SW480 (cell line): ENCODE measurements at places on chromosomes 7 and 10.

DNA sequence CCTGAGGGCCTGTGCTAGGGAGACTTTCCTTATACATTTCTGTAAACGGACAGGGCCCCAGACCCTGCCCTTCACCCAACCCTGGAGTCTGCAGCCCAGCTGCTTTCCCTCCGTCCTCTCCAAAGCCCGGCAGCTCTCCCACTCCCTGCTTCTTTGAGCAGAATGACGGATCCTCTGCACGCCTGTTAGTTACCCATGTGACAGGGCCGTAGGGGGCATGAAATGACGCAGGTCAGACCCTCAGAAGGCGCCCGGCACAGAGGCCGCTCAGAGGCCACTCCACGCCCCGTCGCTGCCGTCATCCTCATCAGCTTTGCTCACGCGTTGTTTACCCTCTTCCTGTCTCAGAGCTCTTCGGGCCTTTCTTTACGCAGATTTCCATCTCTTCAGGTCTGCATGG is 60.2 kb upstream of the MKRN1 start:
- no peak for DNase-seq

DNA sequence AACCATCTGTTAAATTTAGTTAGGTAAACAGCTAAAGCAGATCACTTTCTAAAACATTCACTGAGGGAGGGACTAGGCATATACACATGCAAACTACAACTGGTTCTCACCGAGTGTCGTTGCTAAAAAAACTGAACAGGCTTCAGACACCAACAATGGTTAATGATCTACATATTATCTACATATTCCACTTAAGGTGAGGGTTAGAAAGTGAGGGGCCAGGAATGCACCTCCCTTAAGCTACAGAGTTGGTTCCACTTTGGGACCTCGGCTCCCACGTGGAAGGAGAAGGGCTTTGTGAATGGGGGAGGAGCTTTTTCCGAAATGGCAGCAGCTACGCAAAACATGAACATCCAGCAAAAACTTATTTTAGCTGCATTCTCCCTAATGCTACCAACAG is 5.8 kb downstream of the CTBP2 start:
- DNase-seq = no peak

GRCh38 chr10:93468461-93469213 is 13.5 kb downstream of the MYOF start:
- DNase-seq = peak; percentile 83

DNA sequence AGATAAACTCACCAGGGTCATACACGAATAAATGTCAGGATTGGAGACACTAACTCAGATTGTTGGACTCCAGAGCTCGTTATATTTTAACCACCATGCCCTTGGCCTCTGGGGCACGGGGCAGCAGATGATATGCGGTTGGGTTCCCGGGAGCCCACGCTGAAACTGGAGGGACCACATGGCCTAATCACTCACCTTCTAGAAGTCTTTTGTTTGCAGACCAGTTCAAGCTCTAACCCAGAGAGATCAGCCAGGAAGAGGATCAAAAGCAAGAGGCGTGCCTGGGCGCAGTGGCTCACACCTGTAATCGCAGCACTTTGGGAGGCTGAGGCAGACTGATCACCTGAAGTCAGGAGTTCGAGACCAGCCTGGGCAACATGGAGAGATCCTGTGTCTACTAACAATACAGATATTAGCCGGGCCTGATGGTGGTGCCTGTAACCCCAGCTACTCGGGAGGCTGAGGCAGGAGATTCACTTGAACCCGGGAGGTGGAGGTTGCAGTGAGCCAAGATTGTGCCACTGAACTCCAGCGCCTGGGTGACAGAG is 42.6 kb upstream of the ECHDC3 start:
- no peak for DNase-seq

DNA sequence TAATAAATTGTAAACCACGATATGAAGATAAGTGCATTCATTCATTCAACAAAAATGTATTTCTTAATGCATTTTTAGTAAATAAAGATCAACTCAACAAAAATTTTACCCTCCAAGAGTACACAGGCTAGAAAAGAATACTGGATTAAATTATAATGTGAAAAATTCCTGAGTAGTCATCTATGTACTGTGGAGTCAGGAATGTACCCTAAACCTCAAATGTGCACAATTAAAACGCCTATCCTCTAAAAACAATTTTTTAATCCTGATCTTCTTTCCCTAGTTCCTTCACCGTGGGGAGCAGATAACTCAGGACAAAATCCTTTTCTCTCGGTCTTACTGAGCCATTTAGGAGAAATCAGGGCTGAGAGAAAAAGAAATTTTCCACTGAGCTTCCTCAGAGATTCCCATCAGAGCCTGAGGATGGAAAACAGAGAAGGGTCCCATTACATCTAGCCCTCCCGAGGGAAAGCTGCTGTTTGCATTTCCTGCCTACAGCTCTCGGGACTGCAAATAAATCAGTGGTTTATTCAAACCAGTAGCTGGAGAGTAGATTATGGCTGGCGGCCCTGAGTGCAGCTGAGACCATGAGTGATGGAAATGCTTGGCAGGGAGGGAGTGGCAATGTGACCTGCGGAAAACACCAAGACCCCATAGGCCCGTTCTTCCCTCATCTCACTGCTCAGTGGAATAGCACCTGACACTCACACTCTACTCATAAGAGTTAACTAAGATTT is 7.4 kb downstream of the TAS2R40 start:
- no peak for DNase-seq

DNA sequence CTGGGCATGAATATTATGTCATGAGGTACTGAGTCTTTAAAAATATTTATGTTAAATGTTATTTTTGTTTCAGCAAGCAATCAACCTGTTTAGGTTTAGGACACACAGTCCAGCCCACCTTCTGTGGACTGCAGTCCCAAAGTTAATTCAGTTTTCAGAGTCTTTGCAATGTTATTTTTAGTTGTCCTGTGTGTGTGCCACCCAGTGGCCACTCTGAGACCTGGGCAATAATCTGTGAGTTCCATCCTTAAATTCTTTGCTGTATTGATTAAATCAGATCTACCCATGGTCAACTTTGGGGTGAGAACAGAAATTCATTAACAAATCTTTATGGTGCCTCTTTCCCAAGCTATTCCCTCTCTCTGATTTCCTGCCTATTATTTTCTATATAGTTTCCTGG is 415.1 kb downstream of the CCSER2 start:
- no peak for DNase-seq

GRCh38 chr10:86654411-86655172 is at the start of gene OPN4:
Gene OPN4, plus strand, starts transcription at chr10:86654547. Its CDS starts 237 bp downstream, at chr10:86654784.
- peak; percentile 64 for DNase-seq

GRCh38 chr10:84469470-84469869 is 141.1 kb downstream of the CCSER2 start:
- DNase-seq = no peak

DNA sequence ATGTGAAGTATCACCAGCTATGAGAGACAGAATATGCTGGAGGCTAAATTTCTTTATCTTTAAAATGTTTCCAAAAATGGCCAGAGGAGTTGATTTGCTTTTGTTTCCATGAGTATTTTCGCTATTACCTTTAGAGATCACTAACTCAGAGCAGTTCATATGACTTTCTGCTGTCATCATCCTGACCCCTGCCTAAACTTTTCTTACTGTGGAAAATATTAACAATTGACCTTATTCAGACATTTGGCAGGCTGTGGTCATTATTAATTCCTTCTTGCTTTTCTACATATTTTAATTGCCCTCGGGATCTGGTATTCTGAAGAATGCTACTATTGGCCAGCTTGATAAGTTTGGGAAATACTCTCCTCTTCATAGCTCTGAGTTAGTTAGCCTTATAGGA is 156.5 kb downstream of the EXOC4 start:
- no peak for DNase-seq

GRCh38 chr10:32271617-32272016 is 75.3 kb downstream of the EPC1 start:
- DNase-seq = no peak

- DNase-seq = no peak
Observed at GRCh38 chr10:86632009-86632800, 22.1 kb upstream of the OPN4 start.

DNA sequence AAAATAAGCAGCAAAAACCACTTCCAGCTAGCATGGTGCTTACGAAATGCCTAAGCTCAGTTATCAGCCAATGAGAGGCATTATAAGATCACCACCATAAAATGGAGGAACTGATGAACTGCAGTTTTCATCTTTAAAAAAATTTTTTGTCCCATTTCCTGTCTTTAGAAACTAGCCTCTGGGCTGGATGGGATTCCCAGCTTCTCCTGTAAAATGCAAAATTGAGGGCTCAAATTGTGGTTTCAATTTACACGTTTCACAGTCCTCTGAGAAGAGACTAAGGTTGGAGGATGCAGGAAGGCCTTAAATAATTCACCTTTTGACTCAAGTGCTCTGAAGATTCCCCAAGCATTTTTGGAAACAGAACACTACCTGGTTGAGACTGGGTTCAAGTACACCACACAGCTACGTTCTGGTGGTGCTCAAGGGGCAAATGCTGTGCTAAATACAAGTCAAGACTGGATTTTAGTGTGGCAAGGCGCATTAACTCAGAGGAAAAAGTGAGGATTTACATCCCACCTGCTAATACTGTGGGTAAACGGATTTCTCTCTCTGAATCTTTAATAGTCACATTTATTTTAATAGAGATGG is 951 bp downstream of the ZNF25 start:
- DNase-seq = no peak

GRCh38 chr7:28055161-28055544 is 125.4 kb downstream of the JAZF1 start:
- no peak for DNase-seq

DNA sequence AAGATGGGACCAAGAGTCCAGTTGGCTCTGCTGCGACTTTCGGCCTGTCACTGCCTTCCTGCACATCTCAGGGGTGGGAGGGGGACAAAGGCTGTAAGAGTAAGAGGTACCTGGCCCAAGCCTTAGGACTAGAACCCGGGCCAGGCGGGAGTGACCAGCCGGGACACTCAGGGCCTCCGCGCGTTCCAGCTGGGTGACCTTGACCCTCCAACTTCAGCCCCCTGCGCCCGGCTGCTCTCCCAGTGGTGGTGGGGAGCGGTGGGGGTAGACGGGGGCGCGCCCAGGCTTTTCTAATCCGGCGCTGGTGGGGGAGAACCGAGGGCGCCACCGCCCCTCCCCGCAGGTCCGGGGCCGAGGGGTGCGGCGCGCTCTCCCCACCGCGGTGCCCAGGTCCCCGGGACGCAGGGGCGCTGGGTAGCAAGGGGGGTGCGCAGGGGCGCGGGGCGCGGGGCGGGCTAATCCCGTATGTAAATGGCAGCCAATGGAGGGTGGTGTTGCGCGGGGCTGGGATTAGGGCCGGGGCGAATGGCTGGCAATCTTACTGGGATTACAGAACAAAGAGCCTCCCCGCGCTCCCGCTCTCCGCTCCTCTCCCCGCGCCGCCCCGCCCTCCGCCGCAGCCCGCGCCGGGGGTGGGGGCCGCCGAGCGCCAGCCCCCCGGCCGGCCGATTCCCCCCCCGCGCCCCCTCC is at the start of gene GTF2IRD1:
Gene GTF2IRD1, plus strand, starts transcription at position 585 of the 690 bp plus-strand sequence. CDS start 54,175 bp downstream, outside the sequence.
- peak; percentile 84 for DNase-seq

DNA sequence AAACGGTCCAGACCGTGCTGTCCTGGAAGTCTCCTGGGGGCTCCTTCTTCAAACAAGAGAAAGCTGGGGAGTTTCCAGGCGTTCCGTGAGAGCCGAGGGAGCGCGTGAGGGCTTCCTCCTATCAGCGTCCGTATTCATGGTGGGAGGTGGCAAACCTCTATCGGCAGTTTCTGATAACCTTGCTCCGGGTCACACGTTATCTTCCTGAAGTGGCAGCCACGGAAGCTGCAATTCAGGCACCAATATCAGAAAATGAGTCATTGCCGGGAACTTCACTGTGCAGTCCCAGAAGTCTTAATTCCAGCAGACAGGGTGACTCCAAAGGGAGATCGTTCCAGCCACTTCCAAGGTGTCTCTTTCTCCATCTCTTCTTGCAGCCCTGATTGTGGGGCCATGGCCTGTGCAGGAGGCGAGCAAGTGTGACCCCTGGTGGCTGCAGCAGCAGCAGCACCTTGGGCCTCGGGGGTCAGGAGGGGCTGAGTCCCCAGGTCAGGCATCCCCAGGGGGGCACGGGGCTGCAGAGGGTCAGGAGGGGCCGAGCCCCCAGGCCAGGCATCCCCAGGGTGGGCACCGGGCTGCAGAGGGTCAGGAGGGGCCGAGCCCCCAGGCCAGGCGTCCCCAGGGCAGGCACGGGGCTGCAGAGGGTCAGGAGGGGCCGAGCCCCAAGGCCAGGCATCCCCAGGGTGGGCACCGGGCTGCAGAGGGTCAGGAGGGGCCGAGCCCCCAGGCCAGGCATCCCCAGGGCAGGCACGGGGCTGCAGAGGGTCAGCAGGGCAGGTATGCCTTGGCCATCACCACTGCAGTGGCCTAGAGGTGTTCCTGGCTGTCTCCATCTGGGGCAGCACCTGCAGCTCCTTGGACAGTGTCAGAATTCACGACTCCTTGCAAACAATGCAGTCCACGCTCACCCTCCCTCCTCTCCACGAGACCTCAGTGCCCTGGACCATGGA is 538.7 kb downstream of the DNAJB6 start:
- DNase-seq = peak; percentile 42

- DNase-seq = no peak
Observed at GRCh38 chr7:66380272-66380888, 175.2 kb downstream of the TPST1 start.

DNA sequence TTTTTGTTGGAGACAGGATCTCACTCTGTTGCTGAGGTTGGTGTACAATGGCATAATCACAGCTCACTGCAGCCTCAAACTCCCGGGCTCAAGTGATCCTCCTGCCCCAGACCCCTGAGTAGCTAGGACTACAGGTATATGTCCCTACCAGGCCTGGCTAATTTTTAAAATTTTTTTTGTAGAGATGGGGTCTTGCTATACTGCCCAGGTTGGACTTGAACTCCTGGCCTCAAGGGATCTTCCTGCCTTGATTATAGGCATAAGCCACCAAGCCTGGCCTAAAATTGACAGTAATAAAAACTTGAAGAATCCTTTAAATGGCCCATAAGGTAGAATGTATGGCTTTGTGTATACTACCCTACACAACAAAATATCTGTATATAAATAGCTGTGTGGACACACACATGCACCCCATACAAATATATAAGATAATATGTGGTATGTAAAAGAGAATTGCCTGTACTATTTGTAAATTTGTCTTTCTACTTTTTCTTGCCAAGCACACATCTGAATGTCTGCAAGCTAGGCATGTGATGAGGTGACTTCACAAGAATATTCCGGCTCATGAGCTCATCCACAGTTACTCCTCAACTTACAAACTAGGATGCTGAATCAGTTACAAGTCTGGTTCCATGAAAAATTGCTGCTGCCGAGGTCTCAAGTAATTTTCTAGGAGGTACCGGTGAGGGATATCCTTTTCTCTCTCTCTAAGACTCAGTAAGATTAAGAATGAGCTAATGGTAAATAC is 26.6 kb downstream of the POLR3A start:
- DNase-seq = no peak
